ENCODE measurements at places on chromosomes 2 and 18.

DNA sequence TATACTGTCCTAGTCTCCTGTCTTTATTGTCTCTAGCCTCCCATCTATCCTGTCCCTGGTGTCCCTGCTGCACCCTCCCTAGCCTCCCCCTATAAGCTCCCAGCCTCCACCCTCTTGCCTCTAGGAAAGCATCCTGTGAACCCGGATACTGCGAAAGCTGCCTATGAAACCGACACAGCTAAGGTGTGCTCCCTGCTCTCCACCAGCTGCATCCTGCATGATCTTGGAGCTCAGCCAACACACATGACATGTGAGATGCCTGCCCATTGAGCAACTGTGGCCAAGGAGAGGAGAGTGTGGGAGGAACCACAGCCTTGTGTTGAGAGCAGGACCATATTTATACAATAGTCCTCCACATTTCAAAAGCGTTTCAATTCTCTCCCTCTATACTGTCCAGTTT, 187.1 kb downstream of the ZBTB7C start:
- peak; percentile 39 for DNase-seq

GRCh38 chr2:140601342-140601741, 1529.5 kb downstream of the LRP1B start:
- DNase-seq, result no peak

DNA sequence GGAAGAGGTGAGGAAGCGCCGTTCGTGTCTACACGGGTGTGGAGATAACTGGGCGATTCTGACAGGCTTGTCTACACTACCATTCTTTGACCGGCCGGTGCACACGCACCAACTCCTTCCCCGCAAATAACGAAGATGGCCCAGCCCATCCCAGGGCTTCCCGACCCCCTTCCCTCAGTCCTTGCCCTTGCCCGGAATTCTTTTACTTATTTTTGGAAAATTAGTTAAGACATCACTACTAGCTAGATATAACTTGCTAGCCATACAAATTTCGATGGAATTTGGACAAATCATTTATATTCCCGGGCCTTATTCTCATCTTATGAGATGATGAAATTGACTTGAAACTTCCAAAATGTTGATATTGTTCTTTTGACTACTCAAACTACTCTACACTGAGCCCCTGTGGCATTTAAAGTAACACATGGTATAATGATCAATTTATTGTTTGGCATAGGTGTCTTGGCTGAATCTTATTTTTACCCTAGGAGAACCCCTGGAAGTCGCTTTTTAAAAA, 1.3 kb downstream of the ERICH2 start:
- DNase-seq, result no peak

GRCh38 chr2:217834057-217834620, 168.7 kb downstream of the TNS1 start:
- DNase-seq, result no peak

DNA sequence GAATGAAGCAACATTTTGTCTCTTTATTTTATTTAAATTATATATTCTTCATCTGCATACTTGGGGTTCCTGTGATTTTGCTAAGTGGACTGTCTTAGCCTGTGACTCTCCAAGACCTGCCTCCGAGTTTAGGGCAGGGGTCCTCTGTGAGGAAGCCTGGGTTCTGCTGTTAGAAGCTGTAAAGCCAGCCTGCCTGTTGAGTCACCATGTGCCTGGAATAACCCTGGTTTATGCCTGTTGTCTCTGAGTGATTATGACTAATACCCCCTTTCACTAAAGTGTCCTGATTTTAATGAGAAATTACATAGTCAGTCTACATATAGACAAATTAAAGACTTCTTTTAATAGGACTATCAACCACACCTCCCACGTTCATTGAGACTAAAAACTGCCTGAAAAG, 369.1 kb downstream of the ZNF521 start:
- no peak for DNase-seq

DNA sequence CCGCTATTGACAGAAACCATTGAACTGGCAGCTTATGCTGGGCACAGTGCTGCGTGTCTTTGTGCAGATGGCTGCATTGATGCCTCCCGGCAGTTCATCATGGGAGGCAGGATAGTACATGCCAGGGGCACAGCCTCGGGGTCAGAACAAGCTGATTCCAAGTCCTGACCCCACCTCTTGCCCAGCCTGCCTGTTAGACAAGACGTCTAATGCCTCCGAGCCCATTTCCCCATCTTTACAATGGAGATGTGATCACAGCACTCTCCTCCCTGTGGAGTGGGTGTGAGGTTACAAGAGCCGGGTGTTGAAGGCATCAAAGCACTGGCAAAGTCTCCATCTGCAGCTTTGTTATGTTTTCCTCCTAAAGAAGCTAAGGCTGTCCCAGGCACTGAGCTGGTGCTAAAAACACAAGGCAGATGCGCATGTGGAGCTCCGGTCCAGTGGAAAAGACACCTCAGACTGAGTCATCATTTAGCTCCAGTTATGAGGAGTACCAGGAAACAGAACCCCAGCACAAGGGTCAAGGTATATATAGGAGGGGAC, 125.7 kb upstream of the EPAS1 start:
- peak; percentile 79 for DNase-seq

GRCh38 chr2:236250909-236251579, 13.2 kb downstream of the ASB18 start:
- DNase-seq, result no peak

- DNase-seq, result no peak
These were observed 75.3 kb upstream of the CHN1 start for GRCh38 chr2:175080479-175080878.

Measured in astrocyte (in vitro differentiated cells and primary cell).